ENCODE measurements at places on chromosomes 6 and 20. TPM values are rescaled to one million over a fixed set of nuclear protein-coding genes. Genes with fewer than 3 reads are reported as not detected.

- peaks cover 10% of the 10 kb centered on the region for H3K36me3 ChIP-seq
- DNase-seq, result no peak
- H3K27ac ChIP-seq, result peak overlapping the region; percentile 28
- peaks cover 13% of the 10 kb centered on the region for H3K4me1 ChIP-seq
- H3K27me3 ChIP-seq, result no peaks in the 10 kb centered on the region
These were observed 45.8 kb upstream of the DST start for GRCh38 chr6:56688521-56688920.

The KCNK5 gene
- 9.8 TPM for total RNA-seq

The PHACTR1 gene
- total RNA-seq, result 39.9 TPM

DNA sequence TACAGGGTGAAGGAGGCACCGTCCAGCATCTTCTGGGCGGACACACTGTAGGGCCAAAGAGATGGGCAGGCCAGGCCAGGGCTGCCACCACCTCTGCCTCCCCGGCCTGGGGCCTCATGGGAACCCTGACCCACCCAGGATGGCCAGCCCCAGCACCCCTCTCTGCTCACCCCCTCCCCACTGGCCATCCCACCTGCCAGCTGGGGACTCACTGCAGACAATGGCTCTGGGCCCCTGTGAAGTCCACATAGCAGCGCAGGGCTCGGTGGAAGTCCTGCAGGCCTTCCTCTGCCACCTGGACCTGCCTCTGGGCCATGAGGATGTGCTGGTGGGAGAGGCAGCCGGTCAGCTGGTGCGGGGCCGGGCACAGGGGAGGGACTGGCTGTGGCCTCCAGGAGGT, 3.6 kb upstream of the C20orf144 start:
- no peak overlapping the region for H3K27ac ChIP-seq
- H3K36me3 ChIP-seq, result no peaks in the 10 kb centered on the region
- H3K27me3 ChIP-seq, result peaks cover 16% of the 10 kb centered on the region
- H3K4me3 ChIP-seq, result no peak overlapping the region

The C6orf15 gene
- not detected for total RNA-seq

- no peak overlapping the region for H3K4me3 ChIP-seq
- H3K36me3 ChIP-seq, result no peaks in the 10 kb centered on the region
- no peak overlapping the region for H3K27ac ChIP-seq
- peaks cover 4% of the 10 kb centered on the region for H3K27me3 ChIP-seq
- DNase-seq, result no peak
These were observed 53.2 kb upstream of the IFNGR1 start for GRCh38 chr6:137272403-137272802.

GRCh38 chr20:24108581-24108980, 120.0 kb upstream of the GGTLC1 start:
- no peak overlapping the region for H3K27ac ChIP-seq
- peaks cover 4% of the 10 kb centered on the region for H3K27me3 ChIP-seq
- H3K4me3 ChIP-seq, result no peak overlapping the region
- no peaks in the 10 kb centered on the region for H3K36me3 ChIP-seq

GRCh38 chr20:8983478-8984345, 85.2 kb upstream of the PLCB4 start:
- DNase-seq, result no peak
- H3K27me3 ChIP-seq, result no peaks in the 10 kb centered on the region
- H3K27ac ChIP-seq, result no peak overlapping the region
- no peaks in the 10 kb centered on the region for H3K4me1 ChIP-seq

All from endothelial cell (in vitro differentiated cells).